ENCODE measurements at places on chromosomes 11 and 22.

- no peak for DNase-seq
Measured at GRCh38 chr11:11622340-11622706, 518 bp upstream of the GALNT18 start.

DNA sequence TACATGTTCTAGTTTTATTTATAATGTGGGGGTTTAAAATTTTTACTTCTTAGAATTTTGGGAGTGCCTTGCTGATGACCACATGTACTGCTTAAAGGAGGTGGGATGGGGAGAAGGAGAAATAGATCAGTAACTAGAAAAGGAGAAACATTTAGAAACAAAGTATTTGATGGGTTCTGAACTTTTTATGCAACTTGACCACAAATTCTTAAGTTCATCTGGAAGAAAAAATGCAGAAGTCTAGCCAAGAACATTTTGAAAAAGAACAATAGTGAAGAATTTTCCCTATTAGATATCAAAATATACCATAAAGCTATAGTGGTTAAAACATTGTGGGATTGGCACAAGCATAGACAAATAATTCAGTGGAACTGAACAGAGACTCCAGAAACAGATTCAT, 73.3 kb upstream of the AMPD3 start:
- DNase-seq: no peak

DNA sequence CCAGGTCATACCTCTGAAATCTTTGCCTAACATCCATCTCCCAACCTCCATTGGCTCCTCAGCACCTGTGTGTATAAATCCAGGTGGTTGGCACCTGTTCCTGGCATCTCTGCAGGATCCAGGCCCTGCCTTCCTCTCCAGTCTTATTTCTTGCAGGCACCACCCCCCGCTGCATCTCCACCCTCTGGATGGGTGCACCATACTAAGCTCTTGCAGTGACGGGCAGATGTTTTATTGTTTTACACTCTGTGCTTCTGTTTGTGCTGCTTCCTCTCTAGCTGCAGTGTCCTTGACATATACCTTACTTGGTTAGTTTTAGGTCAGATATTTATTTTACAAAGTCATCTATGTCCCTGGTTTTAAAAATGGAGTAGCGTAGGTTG, 102.6 kb downstream of the TBC1D22A start:
- no peak for DNase-seq

DNA sequence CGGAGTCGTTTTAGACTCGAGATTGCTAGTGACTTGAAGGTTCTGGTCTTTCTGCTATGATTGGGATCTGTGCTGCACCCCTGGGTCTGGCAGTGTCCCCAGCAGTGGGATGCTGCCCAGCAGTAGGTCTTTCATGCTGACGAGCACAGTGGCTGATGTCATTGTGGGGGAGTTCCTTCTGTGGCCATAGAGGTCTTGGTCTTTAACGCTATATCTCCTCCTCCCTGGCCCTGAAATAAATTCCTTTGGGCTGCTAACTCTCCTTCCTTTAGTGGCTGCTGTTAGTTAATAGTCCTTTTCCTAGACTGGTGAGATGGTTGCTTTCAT, 136.3 kb downstream of the TEAD1 start:
- no peak for DNase-seq

DNA sequence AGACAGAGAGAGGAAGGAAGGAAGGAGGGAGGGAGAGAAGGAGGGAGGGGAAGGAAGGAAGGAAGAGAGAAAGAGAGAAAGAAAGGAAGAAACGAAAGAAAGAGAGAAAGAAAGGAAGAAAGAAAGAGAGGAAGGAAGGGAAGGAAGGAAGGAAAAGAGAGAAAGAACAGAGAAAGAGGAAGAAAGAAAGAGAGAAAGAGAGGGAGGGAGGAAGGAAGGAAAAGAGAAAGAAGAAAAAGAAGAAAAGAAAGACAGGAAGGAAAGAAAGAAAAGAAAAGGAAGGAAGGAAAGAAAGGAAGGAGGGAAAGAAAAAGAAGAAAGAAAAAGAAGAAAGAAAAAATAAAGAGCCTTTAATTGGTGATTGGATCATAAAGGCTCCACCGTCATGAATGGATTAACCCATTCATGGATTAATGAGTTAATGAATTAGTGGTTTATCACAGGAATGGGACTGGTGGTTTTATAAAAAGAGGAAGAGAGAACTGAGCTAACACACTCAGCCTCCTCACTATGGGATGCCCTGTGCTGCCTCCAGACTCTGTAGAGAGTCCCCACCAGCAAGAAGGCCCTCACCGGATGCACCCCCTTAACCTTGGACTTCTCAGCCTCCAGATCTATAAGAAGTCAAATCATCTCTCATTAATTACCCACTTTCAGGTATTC, 9.0 kb upstream of the PLAAT2 start:
- DNase-seq: no peak

DNA sequence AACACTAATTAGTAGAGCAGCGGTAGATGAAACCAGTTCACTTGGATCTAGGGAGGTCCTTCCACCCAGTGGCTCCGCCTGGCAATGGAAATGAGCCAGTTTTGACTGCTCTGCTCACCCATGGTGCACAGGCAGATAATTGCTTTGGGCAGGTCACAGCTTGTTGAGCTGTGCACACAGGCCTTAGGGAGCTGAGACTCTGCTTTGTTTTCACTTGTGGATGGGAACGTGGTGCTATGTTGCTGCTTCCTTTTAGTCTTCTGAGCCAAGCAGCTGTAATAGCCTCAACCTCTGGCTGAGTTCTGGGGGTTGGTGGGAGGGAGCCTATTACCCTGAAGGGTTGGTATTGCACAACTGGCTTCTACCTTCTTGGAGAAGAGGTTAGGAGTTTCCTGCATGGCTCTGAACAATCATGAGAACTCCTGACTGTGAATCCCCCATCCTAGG, 262.3 kb upstream of the MTNR1B start:
- no peak for DNase-seq

GRCh38 chr22:46697811-46698515, 40.1 kb downstream of the CERK start:
- DNase-seq: no peak

DNA sequence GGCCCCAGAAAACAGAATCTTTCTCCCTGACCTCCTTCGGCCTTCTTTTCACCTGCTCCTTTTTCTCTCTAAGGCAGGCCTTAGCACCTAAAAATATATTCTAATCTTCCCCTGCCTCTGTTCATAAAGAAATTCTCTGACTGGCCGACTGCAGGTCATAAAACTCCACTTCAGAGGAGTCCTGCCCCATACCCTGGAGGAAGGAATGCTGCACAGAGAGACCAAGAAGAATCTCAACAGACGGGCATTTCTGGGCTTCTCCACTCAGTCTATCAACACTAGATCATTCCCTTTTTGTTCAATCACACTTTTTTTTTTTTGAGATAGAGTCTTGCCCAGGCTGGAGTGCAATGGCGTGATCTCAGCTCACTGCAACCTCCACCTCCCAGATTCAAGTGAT, 19.7 kb upstream of the PGA3 start:
- DNase-seq: no peak

GRCh38 chr11:91981995-91982394, 242.6 kb upstream of the FAT3 start:
- no peak for DNase-seq

- no peak for DNase-seq
Measured at GRCh38 chr22:29570456-29570855, 10.5 kb downstream of the NIPSNAP1 start.

All from suppressor macrophage treated with lipopolysaccharide for 1 hour (primary cell).